ENCODE measurements at places on chromosomes 12 and 14.

- no peak for DNase-seq
Measured at GRCh38 chr14:21233457-21234076, 35.7 kb downstream of the HNRNPC start.

- no peak for DNase-seq
Measured at GRCh38 chr14:101735453-101735852, 26.1 kb upstream of the PPP2R5C start.

DNA sequence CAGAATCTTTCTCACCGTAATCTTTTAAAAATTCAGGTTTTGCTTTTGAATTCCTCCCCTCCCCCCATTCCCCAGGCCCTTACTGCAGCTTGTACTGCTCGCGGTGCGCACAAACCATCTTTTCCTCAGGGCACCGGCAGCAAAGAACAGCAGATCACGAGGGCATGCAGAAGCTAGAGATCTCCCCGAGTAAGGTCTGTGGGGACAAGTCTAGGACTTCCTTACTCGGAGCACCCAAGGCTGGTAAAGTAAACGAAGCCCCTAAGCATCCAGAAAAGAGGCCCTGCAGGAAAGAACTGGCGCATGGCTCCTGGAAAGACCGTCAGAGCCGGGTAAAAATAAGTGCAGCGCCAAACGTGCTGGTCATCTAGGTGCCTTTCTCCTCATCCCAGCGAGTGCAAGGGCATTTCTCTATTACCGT is 727 bp downstream of the LDHB start:
- peak; percentile 52 for DNase-seq

GRCh38 chr14:96135285-96135684 is 69.4 kb upstream of the BDKRB2 start:
- DNase-seq = peak; percentile 30

DNA sequence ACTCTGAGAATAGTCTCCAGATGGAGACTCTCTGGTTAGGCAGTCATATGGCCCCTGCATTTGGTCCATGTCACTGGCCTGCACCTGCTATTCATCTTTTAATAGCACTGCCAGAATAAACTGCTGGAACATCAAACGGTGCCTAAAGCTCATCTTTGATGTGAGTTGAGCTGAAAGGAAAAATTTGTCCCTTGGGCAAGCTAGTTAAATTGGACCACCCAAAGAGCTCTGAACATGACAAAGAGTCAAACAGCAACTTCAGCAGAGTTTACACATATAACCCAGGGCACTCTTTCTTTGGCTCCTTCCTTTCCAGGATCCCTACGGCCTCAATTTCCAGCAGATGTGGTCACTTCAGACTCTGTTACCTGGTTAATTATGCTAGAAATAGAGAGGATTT is 269.9 kb downstream of the RPL10L start:
- no peak for DNase-seq

All from kidney tubule cell (primary cell).